Aorta (tissue), 5 donors: ENCODE measurements at places on chromosomes 4 and X.
A peak's percentile ranks its signal among the peaks of the same experiment; 100 is the strongest.

GRCh38 chr4:8615366-8615765 lies 22.8 kb downstream of the CPZ start:
- DNase-seq: peak; percentile 57

GRCh38 chr4:106614441-106614840 lies 245.9 kb upstream of the GIMD1 start:
- no peak for DNase-seq

GRCh38 chr4:154466336-154466735 lies 25.3 kb downstream of the DCHS2 start:
- no peak for DNase-seq

DNA sequence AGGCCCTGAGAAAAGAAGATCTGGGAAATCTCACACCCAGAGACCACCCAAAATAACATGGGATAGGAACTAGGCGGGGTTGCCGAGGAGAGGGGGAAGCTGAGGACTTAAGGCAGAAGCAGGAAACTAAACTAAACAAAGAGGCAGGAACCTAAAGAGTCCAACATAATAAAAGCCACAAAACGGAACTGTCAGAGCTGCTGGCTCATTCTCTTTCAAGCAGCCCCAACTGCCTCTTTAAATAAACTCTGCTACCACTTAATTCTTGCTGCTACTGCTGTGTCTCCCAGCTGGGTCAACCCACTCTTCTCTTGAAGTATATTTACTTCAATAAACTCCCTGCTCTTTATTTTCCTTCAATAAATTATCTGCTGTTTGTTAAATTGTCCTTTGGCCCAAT lies 44.5 kb downstream of the MAGEB16 start:
- no peak for DNase-seq

- DNase-seq: no peak
These were observed 933.5 kb downstream of the C4orf33 start for GRCh38 chr4:130029442-130029841.

DNA sequence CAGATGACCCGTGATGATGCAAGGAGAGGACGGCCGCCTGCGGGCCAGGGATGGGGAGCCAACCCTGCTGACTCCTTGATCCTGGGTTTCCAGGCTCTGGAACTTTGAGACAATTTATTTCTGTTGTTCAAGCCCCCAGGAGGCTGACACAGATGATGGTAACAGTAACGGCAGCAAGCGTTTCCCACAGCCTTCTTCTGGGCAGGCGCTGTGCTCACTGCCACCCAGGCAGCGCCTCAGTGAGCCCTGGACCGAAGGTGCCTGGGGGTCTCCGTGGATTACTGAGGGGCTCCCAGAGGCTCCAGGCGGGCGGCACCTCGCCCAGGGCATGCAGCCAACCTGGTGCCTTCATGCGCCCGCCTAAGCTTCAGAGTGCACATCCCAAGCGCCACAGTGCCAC lies 103.9 kb upstream of the AFAP1 start:
- DNase-seq: no peak

GRCh38 chr4:10898072-10898471 lies 213.5 kb upstream of the CLNK start:
- DNase-seq: no peak

GRCh38 chr4:28176942-28177341 lies 1316.3 kb downstream of the STIM2 start:
- no peak for DNase-seq

DNA sequence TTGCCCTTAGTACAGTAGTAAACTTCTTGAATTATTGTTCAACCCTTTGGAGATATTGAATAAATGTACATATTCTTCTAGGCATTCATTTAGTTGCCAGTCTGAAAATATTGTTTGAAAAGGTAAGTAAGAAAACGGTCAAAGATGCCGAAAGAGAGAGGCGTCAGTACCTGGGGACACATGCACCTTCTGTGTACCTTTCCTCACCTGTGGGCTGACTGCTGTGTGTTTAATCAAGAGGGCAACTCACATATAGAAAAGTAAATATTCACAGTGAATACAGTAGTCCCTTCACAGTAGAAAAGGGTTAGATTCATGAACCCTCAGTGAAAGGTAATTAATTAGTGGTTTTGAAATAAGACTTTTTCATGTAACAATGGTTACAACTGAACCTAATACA lies 6.9 kb downstream of the ANXA10 start:
- no peak for DNase-seq
